ENCODE measurements at places on chromosomes 13 and 19.
A peak's percentile ranks its signal among the peaks of the same experiment; 100 is the strongest.

GRCh38 chr13:82477436-82477835, 1404.8 kb downstream of the SLITRK1 start:
- no peak for DNase-seq

GRCh38 chr19:14158276-14159023, 22.1 kb upstream of the ASF1B start:
- DNase-seq: no peak

DNA sequence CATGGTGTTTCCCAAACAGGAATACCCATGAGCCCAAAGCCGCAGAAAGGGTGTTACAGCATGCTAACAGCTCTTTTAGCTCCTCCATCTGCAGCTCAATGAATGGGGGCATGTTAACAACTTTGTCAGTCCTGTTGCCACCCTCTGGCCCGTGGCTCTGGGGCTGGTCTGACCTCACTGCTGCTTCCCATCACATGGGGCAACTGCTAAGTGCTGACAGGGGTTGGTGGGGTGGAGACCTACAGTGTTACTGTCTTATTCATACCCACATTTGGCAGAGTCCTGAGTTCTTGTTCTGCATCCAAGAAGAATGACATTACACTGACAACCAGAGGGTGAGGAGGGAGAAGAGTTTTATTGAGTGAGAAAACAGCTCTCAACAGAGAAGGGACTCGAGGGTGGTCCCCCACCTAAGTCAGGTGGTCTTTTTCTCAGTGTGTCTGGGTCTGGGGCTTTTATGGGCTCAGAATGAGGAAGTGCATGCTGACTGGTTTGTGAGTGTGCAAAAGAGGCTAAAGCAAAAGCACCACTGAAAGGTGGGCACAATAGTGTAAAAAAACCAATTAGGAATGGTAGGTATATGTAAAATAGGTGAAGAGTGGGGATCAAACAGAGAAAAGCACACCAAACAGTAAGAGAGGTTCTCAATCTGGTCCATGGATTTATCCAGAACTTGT, 1952.0 kb upstream of the PCDH20 start:
- no peak for DNase-seq

GRCh38 chr19:18294467-18294864, 13.0 kb upstream of the JUND start:
- DNase-seq: no peak

- peak; percentile 64 for DNase-seq
Measured at GRCh38 chr13:112931028-112931934, 37.7 kb upstream of the MCF2L start.

DNA sequence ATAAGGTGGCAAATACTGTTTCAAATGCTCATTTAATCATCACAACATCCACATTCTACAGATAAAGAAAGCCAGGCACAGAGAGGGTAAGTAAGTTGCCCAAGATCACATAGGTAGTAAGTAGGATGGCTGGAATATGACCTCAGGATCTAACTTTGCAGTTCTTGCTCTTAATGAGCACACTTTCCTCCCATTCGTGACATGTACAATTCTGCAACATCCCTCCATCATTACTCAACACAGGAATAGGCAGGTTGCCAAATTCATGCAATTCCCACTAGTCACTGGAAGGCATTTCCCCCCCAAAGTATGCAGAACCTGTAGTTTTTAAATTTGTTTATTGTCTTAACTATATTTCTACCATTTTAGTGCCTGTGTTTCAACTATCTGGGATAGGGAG, 109.2 kb downstream of the OLFM4 start:
- peak; percentile 22 for DNase-seq

- DNase-seq: peak; percentile 23
Measured at GRCh38 chr19:31491242-31491641, 142.0 kb upstream of the TSHZ3 start.

DNA sequence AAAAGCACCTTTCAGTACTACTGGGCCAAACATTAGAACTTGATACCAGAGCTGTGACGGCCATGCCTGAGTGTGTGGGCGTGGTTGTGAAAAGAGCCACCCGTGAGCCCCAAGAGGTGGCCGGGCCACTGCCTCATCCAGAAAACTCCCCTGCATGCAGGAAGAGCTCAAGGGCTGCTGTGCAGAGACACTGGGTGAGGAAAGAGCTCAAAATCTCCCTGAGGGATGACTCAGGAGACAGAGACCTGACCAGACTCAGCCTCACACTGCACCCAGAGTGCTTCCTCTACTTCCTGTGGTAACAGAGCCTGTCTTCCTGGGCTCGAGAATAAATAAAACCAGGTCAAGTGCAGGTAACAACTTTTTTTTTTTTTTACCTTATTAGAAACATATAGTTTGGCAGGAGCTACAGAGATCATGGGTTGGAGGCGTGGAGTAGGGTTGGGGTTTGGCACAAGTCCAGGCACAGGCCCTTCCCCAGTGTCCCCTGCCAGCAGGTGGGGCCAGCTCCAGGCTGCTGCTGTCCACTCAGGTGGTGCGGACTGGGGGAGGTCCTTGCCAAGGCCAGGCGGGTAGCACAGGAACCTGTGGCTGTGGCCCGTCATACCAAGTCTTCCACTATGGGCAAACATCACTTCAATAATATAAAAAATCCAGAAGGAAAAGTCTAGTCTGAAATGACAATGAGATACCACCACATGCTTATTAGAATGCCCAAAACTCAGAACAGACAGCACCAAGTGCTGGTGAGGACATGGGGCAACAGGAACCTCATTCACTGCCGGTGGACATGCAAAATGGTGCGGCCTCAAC, 25.5 kb downstream of the ELL start:
- DNase-seq: peak; percentile 26

GRCh38 chr13:44293908-44294735, 79.5 kb upstream of the SERP2 start:
- no peak for DNase-seq

- no peak for DNase-seq
Measured at GRCh38 chr13:30045916-30046704, 195.7 kb upstream of the UBL3 start.

DNA sequence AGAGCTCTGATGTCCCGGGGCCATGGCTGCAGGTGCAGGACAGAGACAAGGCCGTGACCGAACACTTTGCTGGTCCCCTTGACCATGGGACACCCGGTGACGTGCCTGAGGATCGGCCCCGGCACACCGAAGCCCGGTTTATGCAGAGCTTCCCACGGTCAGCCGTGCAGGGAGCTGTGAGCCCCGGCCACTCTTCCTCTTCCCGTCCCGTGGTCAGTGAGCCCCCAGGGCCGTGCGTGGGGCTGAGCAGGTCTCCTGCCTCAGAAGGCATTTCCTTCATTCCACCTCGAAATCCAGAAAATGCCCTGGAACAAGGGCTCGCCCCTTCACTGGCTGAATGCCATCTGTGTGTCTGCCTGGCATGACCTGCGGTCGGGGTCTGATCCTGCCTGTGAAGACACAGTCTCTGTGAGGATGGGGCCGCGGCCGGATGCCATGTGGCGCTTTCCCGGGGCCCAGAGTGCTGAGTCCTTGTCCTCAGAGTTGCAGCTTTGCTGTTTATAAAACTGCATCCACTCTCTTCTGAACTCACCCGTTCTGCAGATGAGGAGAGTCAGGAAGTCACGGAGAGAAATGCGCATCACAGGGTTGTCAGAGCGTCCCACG, 16.9 kb downstream of the MCF2L start:
- DNase-seq: no peak

DNA sequence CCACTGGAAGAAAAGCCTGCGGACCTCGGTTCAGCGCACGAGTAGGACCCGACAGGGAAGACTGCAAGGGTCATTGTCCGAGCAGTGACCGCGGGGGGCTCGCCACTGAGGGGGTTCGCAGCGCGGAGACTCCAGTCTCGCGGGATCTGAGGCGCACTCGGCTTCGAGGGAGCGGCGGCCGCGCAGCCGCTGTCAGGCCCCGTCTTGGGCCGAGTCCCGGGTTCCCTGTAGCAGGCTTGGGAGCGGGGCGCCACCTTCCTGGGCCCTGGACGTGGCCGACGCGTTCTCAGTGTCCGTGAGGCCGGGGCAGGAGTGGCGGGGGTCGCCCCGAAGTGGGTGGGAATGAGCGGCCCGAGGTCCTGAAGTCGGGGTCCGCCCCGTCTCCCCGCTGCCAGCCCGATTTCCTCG, 474 bp upstream of the FAM174C start:
- DNase-seq: peak; percentile 73

DNA sequence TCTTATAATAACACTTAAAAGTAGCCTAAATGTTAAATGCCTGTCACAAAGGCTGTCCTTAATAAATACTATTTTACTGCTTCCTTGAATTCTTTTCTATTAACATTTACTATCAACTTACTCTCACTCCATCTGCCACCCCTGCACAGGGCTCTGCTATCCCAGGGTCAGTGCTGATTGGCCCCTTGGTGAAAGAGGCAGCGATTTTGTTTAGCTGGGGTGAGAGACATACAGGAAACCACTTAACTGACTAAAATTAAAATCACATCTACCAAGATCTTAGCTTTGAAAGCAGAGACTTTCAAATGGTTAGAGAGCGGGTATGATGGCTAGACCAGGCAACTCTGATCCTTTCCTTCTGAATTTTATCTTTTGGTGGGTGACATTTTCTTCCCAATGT, 149.9 kb upstream of the HTR2A start:
- DNase-seq: no peak

- DNase-seq: no peak
Measured at GRCh38 chr13:21139374-21139773, 37.0 kb downstream of the SKA3 start.

- no peak for DNase-seq
Measured at GRCh38 chr13:37475151-37475550, 123.4 kb downstream of the POSTN start.

DNA sequence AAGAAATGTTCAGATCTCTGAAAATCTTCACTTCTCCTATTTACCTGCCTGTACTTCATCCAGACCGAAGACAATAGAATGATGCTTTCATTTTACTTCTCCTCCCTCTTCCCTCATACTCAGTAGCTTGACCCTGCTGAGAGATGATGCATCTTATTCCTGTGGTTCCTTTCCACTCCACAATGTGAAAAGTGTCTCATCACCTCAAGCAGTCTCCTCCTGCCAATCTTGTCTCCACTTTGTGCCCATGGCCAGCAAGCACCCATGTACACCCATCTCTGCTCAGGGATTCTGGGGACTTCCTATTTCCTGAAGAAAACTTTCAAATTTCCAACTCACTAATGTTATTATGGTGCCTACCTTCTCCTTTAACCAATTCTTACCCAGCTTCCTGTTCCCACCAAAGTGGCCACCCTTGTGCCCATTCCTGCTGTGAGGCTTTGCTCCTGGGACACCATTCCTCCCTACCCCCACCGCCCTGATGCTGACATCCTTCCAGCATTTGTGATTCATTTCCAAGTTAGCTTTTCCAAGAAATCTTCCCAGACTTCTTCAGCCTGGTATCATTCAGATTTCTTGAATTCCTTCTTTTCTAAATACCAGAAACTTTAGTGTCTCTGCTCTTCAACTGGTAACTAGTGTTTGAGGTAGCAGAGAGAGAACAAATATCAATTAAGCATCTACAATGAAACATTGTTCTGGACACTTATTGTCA, 212.5 kb downstream of the POSTN start:
- DNase-seq: no peak

DNA sequence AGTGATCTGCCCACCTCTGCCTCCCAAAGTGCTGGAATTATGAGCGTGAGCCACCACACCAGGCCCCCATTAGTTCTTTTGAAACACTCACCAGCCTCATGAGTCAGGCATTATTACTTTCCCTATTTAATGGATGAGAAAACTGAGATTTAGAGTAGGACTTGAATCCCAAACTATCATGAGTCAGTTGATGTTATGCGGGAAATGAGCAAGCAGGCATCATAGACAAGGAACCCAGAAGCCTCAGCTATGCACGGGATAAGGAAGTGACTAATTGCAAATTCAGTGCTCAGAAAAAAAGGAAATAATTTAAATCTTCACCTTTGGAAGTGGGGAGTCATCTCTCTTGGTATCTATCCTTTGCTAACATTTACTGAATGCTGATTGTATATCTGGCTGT, 217.5 kb downstream of the ABCC4 start:
- DNase-seq: peak; percentile 11

GRCh38 chr13:111228262-111229144, 91.9 kb upstream of the TEX29 start:
- DNase-seq: no peak
